ENCODE measurements at places on chromosomes 2 and 18. TPM values are rescaled to one million over a fixed set of nuclear protein-coding genes. Genes with fewer than 3 reads are reported as not detected.

The IMMT gene
- total RNA-seq: 130 TPM

The TCF4 gene
- total RNA-seq: 2.0 TPM

GRCh38 chr2:18833941-18834340, 244.6 kb upstream of the NT5C1B start:
- no peaks in the 10 kb centered on the region for H3K36me3 ChIP-seq
- H3K4me1 ChIP-seq: no peaks in the 10 kb centered on the region
- H3K4me3 ChIP-seq: no peak overlapping the region
- no peaks in the 10 kb centered on the region for H3K27me3 ChIP-seq

DNA sequence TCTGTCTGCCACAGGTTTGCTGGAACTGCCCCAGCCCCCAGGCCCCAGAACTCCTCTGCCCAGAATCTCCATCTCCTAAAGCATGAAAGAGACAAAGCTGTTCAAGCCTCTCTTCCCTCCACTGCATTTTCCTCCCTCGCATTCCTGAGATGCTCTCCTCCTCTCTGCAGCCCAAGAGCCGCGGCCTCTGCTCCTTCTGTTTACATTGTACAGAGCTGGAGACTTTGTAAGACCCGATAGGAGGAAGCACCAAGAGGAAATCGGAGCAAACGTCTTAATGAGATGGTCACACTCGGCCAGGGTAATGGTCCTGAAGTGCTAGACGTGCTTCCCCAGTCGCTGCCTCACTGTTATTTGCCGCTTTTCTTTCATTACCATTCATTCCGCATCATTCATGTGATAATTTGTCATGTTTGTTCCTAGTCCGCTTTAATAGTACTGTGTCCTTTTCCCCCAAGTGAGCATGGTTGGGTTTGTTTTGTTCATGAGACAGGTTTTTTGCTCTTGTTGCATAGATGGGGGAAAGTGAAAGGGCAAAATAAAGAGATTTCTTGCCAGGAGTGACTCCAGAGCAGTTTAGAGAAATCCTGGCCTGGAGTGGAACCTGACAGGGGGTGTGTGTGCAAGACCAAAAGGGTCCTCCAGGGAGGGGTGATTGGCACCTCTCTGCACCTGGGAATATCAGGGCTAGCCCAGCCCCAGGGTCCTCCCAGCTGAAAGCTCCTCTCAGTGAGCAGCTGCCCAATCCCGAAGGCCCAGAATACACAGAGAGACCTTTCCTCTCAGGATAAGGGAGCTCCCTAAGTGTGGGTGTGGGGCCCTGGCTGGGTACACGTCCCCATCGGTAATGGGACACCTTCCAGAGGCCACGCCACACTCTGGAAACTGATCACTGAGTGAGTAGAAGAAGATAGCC, 44.9 kb upstream of the ID2 start:
- peaks cover 11% of the 10 kb centered on the region for H3K27me3 ChIP-seq
- H3K4me3 ChIP-seq: no peak overlapping the region
- H3K36me3 ChIP-seq: no peaks in the 10 kb centered on the region
- DNase-seq: no peak
- H3K27ac ChIP-seq: no peak overlapping the region

GRCh38 chr2:176105078-176105729, 1.9 kb upstream of the HOXD11 start:
- no peak overlapping the region for H3K27ac ChIP-seq
- peaks cover 5% of the 10 kb centered on the region for H3K36me3 ChIP-seq
- H3K4me1 ChIP-seq: peaks cover 8% of the 10 kb centered on the region

DNA sequence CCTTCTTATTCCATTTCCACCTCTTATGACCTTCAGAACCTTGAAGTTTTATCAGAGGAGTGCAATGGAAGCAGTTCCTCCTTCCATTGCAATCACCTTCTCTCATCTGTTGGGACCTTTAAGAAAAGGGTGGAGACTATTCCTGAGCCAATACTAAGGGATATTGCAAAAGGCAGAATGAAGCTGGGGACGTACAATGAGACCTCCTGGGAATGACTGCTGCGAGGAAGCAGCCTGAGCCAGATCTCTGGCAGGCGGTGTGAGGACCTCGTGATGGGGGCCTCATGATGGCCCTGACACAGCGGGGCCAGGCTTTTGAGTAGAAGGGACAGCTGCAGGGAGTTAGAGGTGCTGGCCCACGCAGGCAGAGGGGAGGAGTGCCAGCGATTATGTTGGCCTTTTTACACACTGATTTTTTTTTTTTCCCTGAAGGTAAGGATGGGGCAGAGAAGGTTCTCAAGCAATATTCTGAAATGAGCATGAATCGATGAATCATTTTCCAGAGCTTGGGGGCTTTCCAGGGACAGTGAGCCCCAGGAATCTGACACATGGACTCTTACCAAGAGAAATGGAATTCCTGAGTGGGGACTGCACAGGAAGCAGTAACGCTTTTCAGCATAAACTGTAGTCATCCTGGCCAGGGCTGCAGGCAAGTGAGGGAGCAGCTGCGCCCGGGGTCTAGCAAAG, 40.0 kb upstream of the LAPTM4A start:
- no peaks in the 10 kb centered on the region for H3K36me3 ChIP-seq
- peaks cover 26% of the 10 kb centered on the region for H3K27me3 ChIP-seq
- no peaks in the 10 kb centered on the region for H3K4me1 ChIP-seq
- no peak overlapping the region for H3K27ac ChIP-seq
- DNase-seq: no peak

GRCh38 chr2:157320409-157320808, 5.2 kb downstream of the ERMN start:
- no peak overlapping the region for H3K4me3 ChIP-seq
- no peak overlapping the region for H3K27ac ChIP-seq

- peaks cover 72% of the 10 kb centered on the region for H3K4me1 ChIP-seq
- peak overlapping the region; percentile 63 for H3K4me3 ChIP-seq
- H3K27ac ChIP-seq: peak overlapping the region; percentile 91
- no peaks in the 10 kb centered on the region for H3K27me3 ChIP-seq
- peak; percentile 64 for DNase-seq
- H3K36me3 ChIP-seq: peaks cover 38% of the 10 kb centered on the region
Observed at GRCh38 chr2:181129364-181130056, 149.1 kb downstream of the UBE2E3 start.

- no peak within 1 kb of the TSS for H3K27ac ChIP-seq
- DNase-seq: no peak
- H3K27me3 ChIP-seq: peaks cover 2% of the 10 kb centered on the region
- no peak within 1 kb of the TSS for H3K4me3 ChIP-seq
Observed at GRCh38 chr2:231592636-231593145, at the start of gene TEX44. Gene TEX44, plus strand, starts transcription at chr2:231592864. Its CDS starts 88 bp downstream, at chr2:231592952.
